ENCODE measurements at places on chromosomes 2 and 18.

- no peaks in the 10 kb centered on the region for H3K27me3 ChIP-seq
- H3K4me3 ChIP-seq: no peak overlapping the region
- DNase-seq: no peak
- no peaks in the 10 kb centered on the region for H3K36me3 ChIP-seq
These were observed 259.0 kb upstream of the HNMT start for GRCh38 chr2:137705296-137705695.

- peaks cover 29% of the 10 kb centered on the region for H3K4me1 ChIP-seq
- H3K36me3 ChIP-seq: no peaks in the 10 kb centered on the region
- H3K27me3 ChIP-seq: peaks cover 6% of the 10 kb centered on the region
- H3K4me3 ChIP-seq: no peak overlapping the region
- DNase-seq: no peak
These were observed 3.8 kb upstream of the ALS2 start for GRCh38 chr2:201784563-201784962.

- H3K27ac ChIP-seq: peak overlapping the region; percentile 87
- peaks cover 18% of the 10 kb centered on the region for H3K4me1 ChIP-seq
- peak overlapping the region; percentile 94 for H3K4me3 ChIP-seq
- no peaks in the 10 kb centered on the region for H3K27me3 ChIP-seq
These were observed 631 bp downstream of the MORN2 start for GRCh38 chr2:38876407-38876806.

- H3K4me3 ChIP-seq: no peak overlapping the region
- peaks cover 14% of the 10 kb centered on the region for H3K4me1 ChIP-seq
- DNase-seq: no peak
- peak overlapping the region; percentile 46 for H3K27ac ChIP-seq
These were observed 10.6 kb upstream of the GALNT5 start for GRCh38 chr2:157246765-157247407.

- no peak overlapping the region for H3K27ac ChIP-seq
- no peak overlapping the region for H3K4me3 ChIP-seq
- no peaks in the 10 kb centered on the region for H3K36me3 ChIP-seq
These were observed 470.4 kb upstream of the ACVR2A start for GRCh38 chr2:147374423-147374811.

All from type B pancreatic cell (in vitro differentiated cells).